ENCODE measurements at places on chromosomes 11 and 22. TPM values are rescaled to one million over a fixed set of nuclear protein-coding genes. Genes with fewer than 3 reads are reported as not detected.

DNA sequence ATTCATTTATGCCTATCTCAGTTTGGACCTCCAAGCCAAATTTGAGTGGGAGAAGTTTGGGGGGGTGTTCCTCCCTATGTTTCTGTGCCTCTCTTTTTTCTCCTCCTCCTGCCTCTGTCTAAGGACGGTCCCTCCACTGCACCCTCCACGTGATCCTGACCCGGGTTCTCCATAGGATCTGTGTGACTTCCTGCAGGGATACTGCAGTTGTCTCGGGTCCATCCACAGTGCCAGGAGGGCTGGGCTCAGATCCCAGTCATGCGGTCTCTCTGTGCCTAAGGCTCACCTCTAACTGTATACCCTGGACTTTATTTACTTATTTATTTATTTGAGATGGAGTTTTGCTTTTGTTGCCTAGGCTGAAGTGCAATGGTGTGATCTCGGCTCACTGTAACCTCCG, 1354.5 kb downstream of the BRD1 start:
- no peak for DNase-seq

GRCh38 chr22:39296981-39297489, 22.4 kb downstream of the RPL3 start:
- DNase-seq = peak; percentile 72

DNA sequence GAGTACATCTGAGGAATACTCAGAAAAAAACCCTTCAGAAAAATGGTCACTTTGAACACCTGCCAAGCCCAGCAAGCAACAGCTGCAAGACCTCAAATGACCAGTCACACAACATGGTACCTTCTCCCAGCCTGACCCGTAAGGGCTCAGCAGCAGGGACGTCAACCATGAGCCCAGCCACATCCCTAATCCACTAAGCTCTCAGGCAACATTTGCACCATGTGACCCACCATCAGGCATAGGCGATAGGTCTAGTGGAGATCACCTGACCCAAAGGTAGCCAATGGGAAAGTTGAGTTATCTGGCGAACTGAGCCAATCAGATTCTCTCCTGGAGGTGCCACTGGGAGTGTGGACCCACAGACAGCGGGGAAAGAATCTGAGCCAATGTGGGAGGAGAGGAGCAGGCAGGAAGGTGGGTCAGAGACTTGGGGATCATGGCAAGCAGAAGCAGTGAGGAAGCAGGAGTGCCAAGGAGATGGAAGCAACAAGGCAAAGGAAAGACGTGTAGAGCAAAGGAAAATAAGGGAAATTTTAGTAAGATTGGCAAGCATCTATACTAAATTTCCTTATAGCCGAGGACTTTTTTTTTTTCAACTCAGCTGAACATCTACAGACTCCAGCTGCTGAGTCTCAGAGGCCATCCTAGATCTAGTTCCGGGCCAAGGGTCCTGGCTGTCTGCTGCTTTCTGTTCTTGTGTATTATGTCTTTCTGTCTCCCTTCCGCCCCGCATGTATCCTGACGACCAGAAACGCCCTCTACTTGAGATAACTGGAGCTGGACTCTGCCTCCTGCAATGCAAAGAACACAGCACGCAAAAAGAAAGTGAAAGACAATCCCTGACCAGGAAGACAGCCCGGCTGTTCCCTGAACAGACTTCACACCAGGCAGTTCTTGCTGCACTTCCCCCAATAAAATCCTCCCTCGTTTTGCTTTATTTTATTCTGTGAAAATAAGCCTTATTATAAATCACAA, 11.0 kb upstream of the PLAAT2 start:
- no peak for DNase-seq

Gene CARNS1
- 14.1 TPM for total RNA-seq

Gene ZDHHC8
- total RNA-seq = 44.4 TPM

Gene OR51E2
- 0.30 TPM for total RNA-seq

Gene IL18
- 1.8 TPM for total RNA-seq

Gene NNMT
- total RNA-seq = 44.0 TPM

Gene XKR3
- total RNA-seq = not detected

DNA sequence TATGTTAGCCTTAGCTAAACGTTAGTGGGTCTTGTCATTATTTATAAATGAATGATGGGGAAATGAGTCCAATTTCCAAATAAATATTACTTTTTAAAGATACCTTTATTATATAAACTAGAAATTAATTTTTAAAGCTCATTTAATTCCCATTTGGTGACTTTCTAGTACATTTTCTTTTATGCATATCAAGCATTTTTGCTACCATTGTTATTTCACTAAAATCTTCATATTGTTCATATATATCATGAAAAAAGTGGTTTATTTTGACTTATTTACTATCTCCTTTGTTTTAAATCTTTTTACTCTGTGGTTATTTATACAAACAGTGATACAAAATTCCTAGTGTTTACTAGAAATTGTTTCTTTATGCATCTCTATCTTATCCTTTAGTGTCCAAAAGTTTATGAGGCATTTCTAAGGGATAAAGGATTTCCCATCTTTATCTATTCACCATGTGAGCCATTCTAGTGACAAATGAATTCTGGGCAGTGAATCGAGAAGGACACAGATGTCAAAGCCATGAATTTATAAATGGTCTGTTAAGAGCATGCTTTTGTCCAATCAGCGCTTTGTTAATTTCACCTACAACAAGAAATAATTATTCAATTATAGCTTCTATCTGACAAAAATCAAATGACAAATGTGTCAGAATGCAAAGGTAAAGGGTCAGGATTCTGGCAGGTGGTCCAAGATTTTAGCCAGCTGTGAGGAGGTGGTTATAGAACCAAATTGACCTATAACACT, 70.6 kb downstream of the PRMT3 start:
- DNase-seq = no peak

GRCh38 chr22:44884968-44885805, 124.6 kb downstream of the PHF21B start:
- DNase-seq = no peak

DNA sequence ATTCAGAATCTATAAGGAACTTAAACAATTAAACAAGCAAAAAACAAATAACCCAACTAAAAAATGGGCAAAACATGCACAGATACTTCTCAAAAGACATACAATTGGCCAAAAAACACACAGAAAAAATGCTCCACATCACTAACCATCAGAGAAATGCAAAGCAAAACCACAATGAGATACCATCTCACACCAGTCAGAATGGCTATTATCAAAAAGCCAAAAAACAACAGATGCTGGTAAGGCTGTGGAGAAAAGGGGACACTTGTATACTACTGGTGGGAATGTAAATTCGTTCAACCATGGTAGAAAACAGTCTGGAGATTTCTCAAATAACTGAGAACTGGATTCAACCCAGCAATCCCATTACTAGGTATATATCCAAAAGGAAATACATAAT, 24.8 kb downstream of the ENTHD1 start:
- no peak for DNase-seq

DNA sequence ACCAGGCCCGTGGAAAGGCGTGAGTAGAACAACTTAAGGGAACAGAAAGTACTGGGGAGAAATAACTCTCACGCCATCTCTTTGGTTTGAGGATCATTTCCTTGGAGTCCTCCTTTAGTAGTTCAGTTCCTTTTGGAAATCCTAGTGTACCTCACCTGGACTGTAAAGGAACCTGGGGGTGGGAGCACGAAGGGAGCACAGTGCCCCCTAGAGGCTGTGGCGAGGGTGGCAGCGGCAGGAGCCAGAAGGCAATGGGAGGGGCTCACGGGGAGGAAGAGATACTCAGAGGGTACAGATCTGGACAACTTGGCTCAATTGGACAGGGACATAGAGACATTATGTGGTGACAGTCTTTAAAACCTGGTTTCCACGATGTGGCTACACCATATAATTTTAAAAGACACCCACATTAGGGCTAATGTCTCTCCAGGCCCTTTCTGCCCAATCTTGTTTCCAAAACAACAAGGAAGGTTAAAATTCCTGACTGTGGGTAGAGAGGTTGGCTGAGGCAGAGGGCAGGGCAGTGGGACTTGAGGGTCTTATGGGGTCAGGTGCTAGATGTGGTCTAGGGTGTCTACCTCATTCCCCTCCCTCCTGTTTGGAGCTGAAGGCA, 87.0 kb downstream of the CSNK2A3 start:
- no peak for DNase-seq

DNA sequence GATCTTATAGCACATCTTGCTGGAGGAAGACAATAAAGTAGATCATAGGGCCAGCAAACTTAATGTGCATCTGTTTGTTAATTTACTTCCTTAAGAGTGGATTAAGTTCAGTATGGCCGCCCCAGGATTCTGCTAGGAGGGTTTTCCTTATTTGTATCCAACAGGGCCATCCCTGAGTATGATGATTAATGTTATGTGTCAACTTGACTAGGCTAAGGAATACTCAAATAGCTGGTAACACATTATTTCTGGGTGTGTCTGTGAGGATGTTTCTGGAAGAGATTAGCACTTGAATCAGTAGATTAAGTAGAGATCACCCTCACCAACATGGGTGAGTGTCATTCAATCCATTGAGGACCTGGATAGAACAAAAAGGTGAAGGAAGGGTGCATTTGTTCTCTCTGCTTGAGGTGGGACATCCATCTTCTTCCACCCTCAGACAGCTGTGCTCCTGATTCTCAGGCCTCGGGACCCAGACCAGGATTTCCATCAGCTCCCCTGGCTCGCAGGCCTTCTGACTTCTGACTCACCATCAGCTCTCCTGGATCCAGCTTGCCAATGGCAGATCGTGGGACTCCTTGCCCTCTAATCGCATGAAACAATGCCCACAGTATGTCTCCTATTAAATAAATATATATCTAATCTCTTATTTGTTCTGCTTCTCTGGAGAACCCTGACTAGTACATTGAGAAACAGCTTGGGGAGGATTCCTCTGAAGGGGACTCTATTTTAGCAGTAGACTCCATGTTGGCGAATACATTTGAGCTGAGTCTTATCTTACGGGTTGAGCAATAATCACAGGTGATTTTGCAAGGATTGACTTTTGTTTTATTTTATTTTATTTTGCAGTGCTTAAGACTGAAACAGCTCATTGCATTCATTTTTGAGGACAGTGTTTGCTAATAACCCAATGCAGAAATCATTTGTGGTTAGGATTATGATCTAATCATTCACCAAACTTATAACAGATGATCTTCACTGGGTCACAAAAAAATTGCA, 9.0 kb upstream of the ZBTB44 start:
- DNase-seq = no peak

Gene TSSK2
- total RNA-seq = not detected

GRCh38 chr22:49760280-49760629, 67.4 kb downstream of the BRD1 start:
- no peak for DNase-seq

- DNase-seq = no peak
These were observed 50.0 kb upstream of the POU2AF1 start for GRCh38 chr11:111429066-111429506.

DNA sequence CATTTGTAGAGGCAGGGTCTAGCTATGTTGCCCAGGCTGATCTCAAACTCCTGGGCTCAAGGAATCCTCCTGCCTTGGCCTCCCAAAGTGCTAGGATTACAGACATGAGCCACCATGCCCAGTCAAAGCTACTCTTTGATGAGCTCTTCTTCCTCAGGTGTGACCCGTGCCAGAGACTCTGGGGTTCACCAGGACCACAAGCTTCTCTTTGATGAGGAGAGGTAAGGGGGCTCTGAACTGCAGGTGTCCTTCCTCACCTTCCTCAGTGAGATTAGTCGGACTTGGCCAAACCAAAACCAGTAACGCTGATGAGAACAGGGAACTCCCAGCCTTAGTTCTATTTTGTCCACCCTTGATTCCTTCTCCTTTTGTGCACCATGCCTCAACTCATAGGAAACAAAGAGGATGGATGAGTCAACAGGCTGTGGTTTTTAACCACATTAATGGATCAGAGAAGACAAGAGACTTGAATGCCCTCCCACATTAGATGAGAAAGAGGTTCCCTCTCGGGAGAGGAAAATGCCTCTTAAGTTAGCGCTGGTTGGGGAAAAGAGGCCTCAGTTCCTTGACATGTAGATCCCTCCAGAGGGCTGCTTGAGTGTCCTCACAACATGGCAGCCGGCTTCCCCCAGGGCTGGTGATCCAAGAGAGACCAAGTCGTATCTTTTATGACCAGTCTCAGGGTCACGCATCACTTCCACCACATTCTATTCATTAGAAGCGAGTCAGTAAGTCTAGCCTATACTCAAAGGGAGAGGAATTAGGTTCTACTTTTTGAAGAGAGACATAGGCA, 25.7 kb upstream of the CTR9 start:
- DNase-seq = no peak
